SIG-M5 (cell line): ENCODE measurements at places on chromosomes 7 and 10.

- no peak for DNase-seq
These were observed 129.3 kb upstream of the PRR15 start for GRCh38 chr7:29434380-29434768.

GRCh38 chr7:122518488-122518887 is 180.4 kb downstream of the RNF133 start:
- DNase-seq = no peak

DNA sequence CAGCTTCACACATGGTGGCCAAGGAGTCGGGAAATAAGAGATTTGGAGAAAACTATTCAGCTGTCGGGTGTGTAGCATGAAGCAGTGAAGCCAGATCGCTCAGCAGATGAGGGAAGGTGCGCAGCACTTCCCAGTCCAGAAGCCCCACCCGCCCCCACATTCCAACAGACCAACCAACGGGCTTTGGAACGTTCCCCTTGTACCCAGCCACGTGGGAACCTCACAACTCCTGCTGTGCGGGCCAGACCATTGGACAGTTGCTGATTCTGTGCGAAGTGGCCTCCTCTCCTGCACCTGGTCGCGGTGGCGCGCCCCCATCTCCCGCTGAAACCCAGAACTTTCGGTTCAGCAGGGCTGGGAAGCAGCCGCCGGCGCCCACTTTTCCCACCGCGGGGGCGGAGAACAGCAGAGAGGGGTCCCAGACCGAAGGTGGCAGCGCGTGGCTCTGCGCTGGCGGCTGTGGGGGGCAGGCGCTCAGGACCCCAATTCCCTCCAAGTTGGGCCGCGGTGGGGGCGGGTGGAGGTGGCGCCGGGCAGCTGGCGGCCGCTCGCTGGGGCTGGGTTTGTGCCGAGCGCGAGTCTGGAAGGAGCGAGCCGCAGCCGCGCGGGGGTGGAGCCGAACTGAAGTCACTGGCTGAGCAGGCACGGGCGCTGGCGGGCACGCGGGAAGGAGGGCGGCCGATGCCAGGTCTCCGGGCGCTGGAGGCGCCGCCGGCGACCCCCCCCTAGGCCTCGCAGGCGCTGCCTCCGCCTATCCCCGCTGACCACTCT is 1301.5 kb upstream of the SORCS1 start:
- no peak for DNase-seq

DNA sequence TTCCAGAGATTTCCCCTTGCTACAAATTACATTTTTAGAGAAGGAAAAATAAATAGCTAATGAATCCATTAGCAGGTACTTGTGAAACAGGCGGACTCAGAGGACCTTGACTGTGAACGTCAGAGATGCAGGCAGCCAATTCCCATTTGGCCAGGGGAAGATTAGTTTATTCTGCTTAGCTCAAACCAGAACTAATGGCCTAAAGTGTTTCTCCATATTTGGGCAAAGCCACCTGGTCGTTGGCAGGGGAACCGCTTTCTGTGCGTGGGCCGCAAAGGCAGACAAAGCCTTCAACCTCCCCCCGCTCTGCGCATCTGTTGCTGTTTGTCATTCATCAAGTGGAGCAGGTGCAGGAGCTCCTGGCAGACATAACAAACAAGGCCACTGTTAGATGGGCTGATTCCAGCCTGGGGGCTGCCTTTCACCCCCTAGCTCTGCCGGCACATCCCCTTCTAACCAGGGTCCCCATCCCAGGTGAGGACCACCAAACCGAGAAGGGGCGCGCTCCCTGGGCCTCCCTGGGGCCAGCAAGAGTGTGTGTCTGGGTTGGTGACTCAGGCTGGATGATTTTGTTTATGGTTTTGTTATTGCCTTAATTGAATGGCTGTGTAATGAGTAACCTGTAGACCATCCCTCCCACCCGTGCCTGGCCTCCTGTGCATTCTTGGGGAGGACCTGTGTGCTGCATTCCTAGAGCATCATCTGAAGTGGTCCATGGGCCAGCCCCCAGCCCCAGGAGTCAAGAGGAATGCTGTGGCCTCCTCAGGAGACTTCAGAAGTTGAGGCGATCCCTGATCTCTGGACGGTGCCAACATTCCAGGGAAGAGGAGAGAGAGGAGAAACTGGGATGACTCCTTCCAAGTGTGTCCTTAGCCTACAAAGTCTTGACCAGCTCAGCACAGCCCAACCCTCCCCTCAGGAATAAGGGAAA is 14.5 kb upstream of the CPA1 start:
- DNase-seq = no peak

- no peak for DNase-seq
These were observed 137.2 kb downstream of the DOCK4 start for GRCh38 chr7:112068967-112069366.

- DNase-seq = no peak
These were observed 61.4 kb downstream of the SYPL1 start for GRCh38 chr7:106050746-106051117.

DNA sequence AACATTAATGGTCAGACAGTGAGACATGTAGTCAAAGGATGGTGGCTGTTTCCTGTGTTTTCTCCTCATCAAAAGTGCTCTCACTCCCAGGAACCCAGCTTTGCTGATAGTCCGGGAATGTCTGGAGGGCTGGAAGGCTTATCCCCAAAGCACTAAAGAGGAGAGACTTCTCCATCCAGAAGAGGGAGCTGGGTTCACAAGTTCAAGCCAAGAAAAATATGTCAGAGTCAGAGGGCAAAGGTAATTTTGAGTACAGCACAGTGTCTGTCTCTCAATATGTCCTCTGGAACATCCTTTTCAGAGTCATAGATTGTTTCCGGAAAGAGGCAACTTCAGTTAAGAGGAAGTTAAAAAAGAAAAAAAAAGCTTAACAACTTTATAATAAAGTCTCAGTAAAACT is 281.5 kb upstream of the PHYHIPL start:
- DNase-seq = no peak

DNA sequence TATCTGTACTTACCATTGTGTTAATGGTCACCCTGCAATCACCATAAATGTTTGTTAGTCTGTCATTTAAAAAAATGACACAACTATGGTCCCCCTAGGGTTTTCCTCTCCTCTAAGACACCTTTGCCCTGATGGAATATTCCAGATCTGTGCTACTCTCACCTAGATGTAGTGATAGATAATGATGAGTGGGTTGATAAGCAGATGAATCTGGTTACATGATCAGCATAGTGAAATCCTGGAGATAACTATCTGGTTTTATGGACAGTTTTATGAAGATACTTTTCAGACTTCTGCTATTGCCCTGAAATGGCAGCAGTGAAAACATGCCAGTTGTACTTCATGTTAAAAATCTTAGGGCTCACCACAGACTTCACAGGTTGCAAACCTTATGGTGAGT is 152.4 kb downstream of the GATA3 start:
- DNase-seq = no peak

GRCh38 chr10:3119796-3120459 is 52.6 kb downstream of the PFKP start:
- DNase-seq = no peak

GRCh38 chr7:50412973-50413372 is 37.2 kb downstream of the FIGNL1 start:
- no peak for DNase-seq

DNA sequence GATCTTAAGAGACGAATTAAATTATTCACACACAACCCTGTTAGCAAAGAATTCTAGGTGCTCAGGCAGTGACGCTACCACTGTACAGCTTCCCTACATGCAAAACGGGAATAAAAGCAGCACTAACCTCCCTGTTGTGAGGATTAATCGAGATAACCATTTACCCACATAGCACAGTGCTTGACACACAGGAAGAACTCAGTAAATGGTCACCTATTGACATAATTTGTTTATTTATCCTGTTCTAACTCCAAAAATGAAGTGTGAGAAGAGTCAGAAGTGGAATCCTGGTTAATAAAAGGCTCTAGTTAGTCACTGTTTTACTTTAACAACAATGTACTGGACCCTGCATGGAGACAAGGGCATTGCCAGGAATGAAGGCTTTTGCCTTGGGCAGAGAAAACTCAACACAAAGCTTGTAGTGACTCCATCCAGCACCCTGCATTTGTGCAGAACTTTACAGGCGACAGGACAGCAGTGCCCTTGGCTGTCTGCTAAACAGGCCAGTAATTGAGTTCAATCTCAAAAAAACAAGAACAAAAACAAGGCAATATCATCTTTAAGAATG is 103.8 kb downstream of the SORBS1 start:
- no peak for DNase-seq

- no peak for DNase-seq
These were observed 204.6 kb downstream of the IMMP2L start for GRCh38 chr7:111357691-111358090.

GRCh38 chr7:47183862-47184590 is 397.9 kb downstream of the TNS3 start:
- DNase-seq = no peak

GRCh38 chr7:154287356-154287755 is 235.2 kb downstream of the DPP6 start:
- DNase-seq = no peak

DNA sequence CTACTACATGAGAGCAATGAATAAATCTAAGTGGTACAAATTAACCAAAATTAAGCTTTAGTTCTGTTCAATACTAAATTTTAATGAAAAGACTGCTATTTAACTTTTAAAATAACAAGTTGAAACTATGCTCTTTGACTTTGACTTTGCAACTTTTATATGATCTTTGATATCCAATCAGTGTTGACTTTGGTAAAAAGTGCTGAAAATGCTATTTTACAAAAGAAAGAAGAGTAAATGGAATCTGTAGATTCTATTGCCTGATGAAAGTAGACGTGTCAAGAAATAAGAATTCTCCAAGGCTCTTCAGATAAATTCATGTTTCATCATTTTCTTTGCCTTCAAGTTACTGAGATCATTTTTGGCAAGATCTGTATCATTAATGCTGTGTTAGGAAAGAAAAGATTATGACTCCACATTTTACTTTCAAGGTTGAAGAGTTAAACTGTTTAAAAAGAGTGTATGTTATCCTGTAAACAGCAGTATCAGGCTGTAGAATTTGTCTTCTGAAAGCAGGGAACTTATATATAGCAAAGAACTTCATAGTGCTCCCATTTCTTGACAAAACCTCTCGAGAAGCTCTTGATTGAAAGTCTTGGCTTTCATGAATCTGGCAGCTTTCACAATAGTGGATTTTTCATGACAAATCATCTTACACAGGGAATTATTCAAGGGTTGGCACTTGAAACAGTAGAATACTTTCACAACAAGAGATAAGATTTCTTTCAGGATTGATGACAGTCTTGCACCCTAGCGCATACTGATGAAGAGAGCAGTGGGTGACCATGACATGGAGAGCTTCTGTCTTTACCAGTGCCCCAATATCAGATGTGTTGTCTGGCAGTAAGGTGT is 72.1 kb downstream of the PTEN start:
- DNase-seq = no peak

DNA sequence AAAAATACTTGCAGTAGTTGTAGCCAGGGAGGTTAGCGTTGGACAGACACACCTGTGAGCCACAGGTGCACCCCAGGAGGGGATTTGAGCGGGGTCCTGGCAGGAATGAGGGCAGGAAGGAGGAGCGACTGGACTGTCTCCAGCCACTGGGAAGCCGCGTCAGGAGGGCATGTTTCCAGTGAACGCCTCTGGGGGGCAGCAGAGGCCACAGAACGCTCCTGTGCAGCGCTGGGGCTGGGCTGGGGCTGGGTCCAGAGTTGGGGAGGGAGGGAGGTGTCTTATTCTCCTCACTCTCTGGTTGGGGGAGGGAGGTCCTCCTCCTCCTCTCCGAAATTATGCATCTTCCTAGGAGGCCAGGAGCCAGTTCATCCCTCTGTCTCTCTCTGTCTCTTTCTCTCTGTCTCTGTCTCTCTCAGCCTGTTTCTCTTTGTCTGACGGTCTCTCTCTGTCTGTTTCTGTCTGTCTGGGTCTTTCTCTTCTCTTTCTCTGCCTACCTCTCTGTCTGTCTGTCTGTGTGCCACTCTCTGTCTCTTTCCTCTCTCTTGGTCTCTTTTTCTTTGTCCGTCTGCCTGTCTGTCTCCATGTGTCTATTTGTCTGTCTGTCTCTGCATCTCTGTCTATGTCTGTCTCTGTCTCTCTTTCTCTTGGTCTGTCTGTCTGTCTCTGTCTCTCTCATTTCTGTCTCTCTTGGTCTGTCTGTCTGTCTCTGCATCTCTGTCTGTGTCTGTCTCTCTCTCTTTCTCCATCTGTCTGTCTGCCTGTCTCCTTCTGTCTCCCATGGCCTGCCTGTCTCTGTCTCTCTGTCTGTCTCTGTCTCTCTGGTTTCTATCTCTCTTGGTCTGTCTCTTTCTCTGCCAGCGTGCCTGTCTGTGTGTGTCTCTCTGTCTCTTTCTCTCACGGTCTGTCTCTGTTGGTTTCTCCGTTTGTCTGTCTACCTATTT is 9.9 kb upstream of the PSMG3 start:
- no peak for DNase-seq

DNA sequence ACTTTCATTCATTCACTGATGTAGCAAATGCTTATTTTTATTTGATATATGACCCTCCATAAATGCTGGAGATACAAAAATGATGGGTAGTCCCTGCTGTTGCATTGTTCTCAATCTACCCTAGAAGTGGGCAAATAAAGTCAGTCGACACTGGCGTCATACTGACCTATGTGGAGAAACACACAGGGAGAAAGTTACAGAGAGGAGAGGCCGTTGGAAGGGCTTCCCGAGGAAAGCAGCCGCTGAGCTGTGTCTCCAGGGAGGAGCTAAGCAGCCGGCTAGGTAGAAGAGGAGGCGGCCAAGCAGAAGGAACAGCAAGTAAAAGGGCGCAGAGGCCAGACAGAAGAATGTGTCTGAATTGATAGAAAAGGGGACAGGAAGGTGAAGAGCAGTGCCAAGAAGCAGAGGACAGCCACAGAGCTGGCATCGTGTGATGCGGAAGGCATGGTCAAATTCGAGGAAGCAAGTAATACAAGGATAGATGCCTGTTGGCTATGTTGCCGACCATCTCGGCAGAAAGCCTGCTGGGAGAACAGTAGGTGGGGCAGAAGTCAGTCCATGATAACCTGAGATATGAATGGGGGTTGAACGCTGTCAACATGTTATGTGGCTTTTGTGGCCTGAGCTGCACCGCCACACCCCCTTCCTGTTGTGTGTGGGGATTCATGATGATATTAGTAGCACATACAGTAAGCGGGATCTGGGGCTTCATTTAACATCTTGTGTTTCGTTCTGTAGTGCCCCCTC is 25.9 kb downstream of the ST8SIA6 start:
- DNase-seq = no peak

DNA sequence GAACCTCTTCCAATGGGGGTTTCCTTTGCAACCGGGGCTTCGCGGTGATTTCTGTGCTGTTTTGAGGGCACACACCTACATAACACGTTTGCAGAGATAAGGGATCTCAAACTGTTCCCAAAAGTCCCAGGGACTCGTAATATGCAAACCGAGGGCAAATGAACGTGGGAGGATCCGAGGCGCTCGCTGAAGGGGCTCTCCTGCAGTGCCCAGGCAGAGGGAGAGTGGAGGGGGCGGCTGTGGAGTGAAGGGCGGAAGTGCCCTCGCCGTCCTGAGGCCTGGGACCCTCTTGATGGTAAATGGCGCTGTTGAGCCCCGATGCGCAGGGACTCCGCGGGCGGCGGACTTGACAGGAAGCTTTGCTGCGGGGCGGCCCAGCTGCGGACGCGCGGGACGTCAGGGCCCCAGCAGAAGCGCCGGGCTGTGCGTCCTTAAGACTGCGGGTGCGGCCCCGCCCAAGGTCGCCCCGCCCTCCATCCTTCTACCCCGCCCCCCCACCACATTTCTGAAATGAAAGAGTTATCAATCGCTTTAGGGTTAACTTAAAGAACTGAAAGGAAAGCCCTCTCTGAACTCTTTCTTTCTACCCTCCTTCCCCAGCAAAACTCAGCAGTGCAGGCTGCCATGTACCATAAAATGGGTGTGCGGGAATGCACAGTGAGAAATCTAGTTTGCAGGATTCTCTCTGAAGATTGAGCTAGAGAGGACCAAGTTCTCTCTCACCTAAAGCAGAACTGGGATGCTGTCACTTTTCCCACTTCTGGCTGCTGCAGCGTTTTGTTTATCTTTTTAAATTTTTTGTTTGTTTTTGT is 151.8 kb upstream of the YAE1 start:
- no peak for DNase-seq

GRCh38 chr10:118568327-118568848 is 27.1 kb downstream of the PRLHR start:
- no peak for DNase-seq
